ENCODE measurements at places on chromosomes 6 and 20.

DNA sequence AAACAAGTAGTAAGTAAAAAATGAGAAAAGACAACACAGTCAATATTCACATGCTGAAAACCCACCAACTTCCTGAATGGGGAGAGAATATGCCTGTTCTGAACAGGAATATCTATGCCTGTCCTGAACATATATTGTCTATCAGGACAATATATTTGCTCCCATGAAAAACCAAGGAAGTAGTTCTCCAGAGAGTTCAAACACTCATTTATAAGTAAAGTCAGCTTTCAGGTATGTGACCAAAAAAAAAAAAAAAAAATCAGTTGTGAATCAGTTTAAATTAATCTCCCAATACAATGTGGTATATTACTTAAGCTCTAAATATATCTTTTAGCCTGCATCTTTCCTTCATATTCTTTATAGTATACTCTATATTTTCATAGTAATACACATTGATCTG is 119.5 kb downstream of the MYB start:
- ATAC-seq = no peak

DNA sequence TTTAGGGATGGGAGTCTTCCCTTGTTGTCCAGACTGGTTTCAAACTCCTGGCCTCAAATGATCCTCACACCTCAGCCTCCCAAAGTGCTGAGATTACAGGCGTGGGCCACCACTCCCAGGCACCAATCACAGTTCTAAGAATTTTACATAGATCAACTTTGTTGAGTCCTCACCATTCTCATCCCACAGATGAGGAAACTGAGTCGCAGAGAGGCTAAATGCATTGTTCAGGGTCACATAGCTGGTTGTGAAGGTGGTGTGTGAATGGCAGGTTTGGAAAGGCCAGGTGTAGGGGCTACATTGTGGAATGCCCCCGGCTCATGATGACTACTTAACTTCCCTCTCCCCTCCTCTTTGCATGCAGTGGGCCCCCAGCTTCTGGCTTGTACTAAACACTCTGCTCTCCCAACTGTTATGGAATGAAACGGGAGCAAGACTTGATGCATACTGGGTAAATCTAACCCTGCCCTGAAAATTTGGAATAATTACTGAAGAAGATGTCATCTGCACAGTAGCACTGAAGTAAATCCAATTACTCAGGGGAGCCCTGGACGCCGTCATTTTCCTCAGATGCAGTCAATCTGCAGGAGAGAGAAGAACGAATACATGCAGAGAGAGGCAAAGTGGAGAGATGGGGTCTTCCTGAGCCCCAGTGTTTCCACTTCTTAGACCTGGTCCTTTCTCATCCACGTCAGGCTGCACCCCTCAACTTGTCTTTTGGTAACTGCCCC is 102.3 kb upstream of the ZNF217 start:
- ATAC-seq = no peak

- ATAC-seq = peak; percentile 68
These were observed at the start of gene DDX43 for GRCh38 chr6:73394577-73395354. Gene DDX43, plus strand, starts transcription at chr6:73394828. Its CDS starts 78 bp downstream, at chr6:73394906.

DNA sequence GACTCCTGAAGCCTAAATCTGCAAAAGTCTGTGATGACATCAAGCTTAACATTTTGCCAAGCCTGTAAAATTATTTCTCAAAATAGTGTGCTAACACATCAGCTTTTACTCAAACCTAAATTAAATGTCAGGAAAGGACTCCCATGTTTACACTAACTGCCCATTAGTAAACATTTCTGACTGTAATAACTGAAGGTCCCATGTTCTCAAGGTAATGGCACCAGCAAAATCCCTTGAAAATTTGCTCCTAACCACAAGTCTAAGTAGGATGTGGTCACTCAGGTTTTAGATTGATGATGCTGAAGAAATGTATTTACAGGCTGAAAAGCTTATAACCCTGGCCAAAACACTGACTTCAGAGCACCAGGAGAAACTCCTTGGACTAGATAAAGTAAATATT is 33.0 kb downstream of the BACH2 start:
- ATAC-seq = no peak

DNA sequence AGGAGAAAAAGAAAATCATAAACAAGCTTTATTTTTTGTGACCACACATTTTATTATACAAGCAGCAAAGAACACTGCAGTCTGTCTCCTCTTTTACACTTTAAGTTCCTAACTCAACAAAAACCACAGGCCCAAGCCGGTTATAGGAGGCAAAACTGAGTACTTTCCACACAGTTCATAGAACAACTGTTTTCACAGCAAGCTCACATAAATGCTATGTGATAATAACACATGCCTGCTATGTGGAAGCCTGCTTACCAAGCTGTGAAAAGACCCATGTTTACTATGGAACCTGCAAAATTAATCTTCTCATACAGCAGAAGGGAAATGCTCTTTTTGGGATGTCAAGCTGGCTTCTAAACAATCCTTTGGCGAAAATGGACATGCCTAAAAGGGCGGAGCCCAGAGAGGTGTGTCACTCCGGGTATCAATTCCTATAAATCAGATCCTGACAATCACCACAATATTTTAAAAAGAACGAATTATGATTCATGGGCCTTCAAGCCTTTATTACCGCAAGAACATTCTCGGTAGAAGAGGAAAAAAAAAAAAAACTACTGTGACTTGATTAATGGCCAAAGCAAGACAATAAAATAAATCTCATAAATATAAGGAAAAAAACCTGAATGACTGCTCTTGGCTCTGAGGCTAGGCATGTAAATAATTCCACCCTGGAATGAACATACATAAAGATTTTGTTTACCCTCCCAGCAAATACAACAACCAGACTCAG is 2.6 kb downstream of the TRERF1 start:
- no peak for ATAC-seq

DNA sequence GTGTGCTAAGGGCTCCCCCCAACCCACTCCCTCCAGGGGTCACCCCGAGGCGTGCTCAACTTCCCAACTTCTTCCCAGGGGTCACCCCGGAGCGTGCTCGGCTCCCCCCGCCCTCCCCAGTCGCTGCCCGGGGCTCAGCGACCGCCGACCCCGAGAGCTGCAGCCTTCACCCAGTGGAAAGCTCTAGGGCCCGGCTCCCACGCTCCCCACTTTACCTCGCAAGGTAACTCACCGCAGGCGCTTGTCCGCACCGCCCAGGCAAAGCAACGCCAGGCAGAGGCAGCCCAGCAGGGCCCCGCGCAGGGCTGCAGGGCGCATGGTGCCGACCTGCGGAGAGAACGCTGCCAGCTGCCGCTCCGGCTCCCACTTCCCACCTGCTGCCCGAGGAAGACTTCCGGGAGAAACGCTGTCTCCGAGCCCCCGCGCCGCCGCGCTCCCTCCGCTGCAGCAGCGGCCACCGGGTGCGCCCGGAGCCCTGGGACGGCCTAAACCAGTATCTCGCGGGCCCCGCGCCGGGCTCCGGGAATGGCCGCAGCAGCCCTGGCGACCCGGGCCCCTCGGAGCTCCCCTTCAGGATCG is 396 bp downstream of the RNASET2 start:
- peak; percentile 7 for ATAC-seq
